ENCODE measurements at places on chromosomes 12 and 14. TPM values are rescaled to one million over a fixed set of nuclear protein-coding genes. Genes with fewer than 3 reads are reported as not detected.

GRCh38 chr12:82470906-82471512, 112.7 kb downstream of the METTL25 start:
- DNase-seq: no peak

DNA sequence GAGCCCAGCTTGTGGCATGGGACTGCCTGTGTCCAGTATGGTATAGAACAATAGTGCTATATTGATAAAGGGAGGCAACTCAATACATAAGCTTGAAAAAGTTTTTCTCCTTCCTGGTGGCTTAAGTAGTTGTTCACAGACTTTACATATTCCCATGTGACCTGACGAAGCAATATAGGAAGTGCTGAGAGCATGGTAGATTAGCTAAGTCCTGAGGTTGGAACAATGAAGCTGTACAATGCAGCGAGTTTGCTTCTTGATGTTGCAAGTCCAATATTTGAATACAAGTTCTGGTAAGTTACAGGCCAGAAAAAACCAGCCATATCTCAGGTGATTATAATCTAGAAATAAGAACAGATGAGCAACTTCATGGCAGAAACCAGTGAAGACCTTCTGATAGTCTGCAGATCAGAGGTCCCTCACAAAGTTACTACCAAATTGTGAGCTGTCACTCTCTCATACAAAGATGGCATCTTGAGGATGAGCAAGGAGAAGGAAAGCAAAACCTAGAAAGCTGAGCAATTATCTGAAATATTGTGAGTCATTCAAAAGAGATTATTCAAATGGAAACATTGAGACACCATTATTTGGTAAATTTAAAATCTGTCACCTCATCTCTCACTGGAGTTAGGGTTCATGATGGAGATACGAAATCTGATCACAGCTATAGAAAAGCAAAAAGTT, 72.9 kb upstream of the BTG1 start:
- no peak for DNase-seq

DNA sequence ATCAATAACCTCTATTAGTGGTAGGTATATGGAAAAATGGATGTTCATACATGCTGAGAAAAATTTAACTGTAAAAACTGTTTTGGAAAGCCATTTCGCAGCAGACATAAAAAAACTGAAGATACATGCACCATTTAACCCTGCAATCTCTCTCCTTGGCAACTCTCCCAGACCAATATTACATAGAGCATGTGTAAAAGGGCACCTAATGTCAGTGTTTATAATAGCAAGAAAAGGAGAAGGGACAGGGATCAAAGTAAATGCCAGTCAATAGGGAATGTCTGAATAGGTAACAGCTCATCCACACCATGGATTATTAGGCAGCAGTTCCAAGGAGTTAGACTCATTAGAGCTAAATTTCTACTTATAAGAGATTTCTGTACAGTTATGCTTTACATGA, 77.2 kb downstream of the BTG1 start:
- no peak for DNase-seq

DNA sequence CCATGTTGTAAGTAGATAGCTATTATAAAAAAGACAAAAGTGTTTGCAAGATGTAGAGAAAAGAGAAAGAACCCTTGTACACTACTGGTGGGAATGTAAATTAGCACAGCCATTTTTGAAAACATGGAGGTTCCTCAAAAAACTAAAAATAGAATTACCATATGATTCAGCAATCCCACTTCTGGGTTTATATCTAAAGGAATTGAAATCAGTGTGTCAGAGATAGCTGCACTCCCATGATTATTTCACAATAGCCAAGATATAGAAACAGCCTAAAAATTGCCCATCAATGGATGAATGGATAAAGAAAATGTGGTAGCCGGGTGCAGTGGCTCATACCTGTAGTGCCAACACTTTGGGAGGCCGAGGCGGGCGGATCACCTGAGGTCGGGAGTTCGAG, 9.2 kb downstream of the PSMC6 start:
- no peak for DNase-seq

- DNase-seq: peak; percentile 17
Measured at GRCh38 chr14:76810953-76811400, 1.7 kb downstream of the ANGEL1 start.

DNA sequence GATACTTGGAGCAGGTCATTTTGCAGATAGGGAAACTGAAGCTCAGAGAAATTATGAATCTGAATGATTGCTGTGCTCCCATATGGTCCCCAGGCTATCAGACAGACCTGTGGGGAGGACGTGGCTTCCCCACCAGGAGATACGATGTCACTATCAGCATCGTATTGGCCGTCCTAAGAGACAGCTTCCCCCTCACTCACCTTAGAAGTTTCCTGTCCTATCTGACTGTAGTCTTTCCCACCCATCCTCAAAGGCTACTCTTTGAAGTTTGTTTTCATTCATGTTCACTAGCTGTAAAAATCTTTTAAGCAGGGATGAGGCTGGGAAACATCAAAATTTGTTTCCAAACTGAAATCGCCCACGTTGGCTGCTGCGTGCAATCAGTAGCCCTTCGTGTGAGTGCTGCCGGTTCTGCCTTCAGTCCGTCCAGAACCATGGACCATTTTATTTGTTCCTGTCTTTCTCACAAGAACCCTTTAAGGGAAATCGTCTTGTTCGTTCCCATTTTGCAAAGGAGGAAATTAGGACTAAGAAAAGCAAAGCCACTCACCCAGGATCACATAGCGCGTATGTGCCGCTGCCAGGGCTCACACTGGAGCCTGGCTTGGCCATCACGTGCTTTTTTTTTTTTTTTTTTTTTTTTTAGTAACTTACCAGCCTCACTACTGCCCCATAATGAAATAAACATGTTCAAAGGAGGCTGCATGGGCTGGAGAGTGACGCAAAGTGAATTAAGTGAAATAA, 1.0 kb upstream of the KDM2B start:
- no peak for DNase-seq

GRCh38 chr14:99531251-99532096, 50.3 kb downstream of the CCNK start:
- peak; percentile 83 for DNase-seq

- DNase-seq: no peak
Measured at GRCh38 chr12:57042695-57043094, 7.2 kb downstream of the MYO1A start.

DNA sequence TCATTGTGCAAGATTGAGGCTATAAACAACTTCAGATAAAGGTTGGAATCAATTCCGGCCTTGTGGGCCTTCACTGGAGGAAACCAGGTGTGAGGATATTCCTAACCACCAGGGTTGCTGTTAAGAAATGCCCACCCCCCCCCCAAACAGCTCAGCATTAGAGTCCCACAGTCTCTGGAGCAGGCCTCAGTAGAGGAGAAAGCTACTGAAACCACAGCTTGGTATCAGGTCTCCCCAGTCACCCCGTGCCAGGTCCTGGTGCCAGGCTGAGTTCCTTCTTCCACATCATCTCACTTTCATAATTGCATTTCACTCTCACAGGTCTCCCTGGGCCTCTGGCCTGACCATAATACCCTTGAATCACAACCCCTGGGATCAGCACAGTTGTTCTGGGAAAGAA, 12.5 kb downstream of the GALNT6 start:
- no peak for DNase-seq

DNA sequence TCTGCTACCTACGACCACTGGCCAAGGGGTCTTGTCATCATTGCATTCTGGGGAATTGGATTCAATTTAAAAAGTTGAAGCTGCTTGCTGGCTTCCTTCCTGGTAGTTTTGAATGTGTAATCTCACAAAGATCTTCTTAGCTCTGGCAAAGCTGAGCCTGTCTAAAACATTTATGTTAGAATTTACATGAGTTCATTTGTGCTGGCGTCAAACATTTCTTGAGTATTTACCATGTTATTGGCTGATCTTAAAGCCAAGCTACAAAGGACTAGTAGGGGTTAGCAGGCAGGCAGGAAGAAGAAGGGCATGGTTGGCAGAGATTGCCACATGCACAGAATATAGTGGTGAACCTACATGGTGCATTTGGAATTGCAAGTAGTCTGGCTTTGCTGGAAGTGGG, 444.8 kb downstream of the DIO2 start:
- no peak for DNase-seq

- DNase-seq: peak; percentile 46
Measured at GRCh38 chr12:77842430-77842829, 11.7 kb downstream of the NAV3 start.

DNA sequence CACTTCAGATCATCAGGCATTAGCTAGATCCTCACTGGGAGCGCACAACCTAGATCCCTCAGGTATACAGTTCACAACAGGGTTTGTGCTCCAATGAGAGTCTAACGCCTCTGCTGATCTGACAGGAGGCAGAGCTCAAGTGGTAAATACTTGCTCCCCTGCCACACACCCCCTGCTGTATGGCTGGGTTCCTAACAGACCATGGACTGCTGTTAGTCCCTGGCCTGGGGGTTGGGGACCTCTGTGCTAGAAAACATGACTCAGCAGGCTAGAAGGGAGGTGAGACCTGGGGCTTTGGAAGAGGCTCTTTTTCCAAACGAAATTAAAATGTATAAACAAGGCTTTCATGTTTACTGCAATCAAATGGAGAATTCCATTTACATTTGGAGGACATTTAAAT, 691.1 kb downstream of the FLRT2 start:
- DNase-seq: no peak

DNA sequence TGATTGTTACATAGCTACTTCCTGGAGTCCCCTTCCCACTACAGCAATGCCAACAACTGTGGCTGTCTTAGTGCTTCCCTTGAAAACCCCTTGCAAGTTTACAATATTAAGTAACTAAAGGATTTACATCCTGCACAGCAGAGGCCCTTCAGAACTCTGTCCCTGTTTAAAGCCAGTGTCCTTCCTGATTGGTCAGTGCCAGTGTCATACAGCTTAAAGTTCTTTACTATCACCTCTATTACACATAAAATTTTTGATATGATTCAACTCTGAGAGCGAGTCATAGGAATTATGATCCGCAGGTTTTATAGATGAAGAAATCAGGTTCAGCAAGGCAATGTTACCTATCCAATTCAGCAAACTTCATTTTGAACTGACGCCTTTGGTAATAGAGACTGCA, 91.4 kb upstream of the ALX1 start:
- no peak for DNase-seq

GRCh38 chr14:81070511-81070910, 115.1 kb downstream of the TSHR start:
- no peak for DNase-seq

DNA sequence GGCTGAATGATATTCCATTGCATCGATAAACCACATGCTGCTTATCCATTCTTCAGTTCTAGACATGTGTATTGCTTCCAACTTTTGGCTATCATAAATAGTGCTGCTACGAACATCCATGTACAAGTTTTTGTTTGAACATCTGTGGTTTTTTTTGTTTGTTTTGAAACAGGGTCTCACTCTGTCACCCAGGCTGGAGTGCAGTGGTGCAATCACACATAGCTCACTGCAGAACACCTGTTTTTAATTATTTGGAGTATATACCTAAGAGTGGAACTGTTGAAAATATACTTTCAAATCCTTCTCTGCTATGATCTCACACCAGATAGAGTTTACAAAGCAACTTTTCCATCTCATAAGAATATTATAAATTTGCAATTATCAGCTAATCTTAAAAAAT, 124.2 kb downstream of the TTC7B start:
- DNase-seq: no peak

DNA sequence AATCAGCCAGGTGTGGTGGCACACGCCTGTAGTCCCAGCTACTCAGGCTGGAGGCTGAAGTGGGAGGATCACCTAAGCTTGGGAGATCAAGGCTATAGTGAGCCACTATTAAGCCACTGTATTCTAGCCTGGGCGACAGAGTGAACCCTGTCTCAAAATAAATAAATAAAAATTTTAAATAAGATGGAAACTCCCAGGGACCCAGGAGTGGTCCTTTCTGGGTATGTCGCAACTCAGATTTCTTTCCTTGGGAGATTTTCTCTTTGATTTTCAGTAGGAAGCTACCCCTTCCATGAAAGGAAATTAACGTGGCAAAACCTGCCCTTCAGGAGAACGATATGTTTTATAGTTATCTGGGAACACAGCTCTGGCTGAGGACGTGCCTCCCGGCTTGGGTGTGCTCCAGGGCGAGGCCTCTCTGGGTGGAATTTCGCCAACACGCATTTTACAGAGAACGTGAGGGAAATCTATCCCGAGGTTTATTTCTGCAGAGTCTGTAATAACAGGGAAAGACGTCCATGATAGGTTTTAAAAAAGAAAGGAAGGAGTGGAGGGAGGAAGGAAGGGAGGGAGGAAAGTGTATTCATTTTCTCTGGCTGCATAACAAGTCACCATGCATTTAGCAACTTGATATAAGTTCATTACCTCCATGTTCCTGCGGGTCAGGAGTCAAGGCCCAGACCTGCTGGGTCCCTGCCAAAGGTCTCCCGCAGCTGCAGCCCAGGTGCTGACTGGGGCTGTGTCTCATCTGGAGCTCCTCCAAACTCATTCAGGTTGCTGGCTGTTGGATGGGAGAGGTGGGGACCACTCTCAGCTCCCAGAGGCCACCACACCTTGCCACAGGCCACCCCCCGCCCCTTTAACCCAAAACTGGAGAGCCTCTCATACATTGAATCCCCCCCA, 80.6 kb upstream of the GSC start:
- no peak for DNase-seq

The OR4Q2 gene
- total RNA-seq: not detected

The KCNH3 gene
- 0.14 TPM for total RNA-seq

The DDX24 gene
- 206 TPM for total RNA-seq
